ENCODE measurements at places on chromosomes 3 and 15.

GRCh38 chr3:168071591-168072322 lies 24.0 kb downstream of the GOLIM4 start:
- DNase-seq: no peak

DNA sequence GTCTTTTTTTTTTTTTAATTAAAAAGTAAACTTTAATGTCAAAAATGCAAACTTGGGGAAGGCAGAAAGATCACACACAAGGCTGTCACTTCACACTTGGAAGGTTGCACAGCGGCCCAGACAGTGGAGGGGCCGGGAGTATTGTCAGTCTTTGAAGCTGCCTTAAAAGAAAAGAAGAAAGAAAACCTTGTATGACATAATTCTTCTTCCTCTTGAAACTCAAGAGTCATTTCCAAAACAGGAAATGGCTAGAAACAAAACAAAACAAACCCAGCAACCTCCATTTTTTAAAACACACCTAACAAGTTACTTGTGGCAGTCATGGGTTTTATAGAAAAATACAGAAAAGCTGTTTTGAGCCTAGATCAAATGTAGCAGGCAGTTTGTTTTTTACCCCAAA lies 68.1 kb upstream of the MAGI1 start:
- no peak for DNase-seq

DNA sequence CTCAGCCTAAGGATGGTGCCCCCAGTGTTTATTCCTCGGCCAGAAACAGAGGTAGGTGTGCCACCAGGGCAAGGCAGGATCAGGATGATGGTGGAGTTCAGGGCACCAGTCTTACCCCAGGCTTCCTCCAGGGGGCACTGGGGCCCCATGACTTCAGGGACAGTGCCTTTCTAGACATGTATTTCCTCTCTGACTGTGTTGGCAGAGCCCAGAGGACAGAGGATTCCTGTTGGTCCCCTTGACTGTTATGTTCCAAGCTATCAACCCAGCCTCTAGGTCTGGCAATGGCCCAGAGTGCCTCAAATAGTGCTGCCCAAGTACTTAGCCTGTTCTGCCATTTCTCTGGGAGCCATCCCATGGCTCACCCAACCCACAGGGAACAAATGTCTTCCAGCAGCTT lies 2.8 kb downstream of the HEMK1 start:
- DNase-seq: peak; percentile 16

DNA sequence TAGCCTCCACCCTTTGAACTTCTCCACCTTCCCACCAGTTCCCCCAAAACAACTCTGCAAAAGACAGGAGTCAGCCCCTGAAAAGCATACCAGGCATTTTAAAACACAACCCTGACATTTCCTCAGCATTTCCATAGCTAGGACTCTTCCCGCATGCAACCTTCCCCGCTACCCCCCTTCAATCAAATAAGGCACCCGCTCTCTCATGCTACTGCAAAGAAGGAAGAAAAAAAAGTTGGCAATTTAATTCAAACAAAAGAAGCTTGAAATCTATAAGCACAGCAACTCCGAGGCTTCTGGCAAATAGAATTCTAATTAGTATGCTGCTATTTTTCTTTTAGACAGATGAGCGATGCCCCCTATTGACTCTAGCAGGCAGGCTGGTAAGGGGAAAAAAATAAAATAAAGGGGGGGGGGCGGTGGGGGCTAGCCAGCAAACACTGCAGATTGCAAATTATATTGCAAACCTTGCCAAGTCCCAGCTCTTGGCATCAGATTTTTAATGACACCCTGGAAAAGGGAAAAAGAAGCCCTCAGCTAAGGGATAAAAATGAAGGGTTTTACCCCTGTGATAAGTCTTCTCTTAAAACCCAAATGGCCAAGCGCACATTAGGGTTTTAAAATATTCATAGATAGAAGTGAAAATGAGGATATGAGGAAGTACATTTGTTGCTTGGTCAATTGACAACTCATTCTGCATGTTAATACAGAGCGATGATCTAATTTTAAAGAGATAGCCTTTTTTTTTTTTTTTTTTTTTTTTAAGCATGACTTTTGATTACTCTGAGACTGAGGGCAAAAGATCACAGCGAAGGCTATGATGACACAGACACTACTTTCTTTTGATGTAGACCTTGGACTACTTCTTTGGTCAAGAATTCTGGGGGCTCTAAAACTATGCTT lies 255.2 kb downstream of the NR2F2 start:
- DNase-seq: no peak

DNA sequence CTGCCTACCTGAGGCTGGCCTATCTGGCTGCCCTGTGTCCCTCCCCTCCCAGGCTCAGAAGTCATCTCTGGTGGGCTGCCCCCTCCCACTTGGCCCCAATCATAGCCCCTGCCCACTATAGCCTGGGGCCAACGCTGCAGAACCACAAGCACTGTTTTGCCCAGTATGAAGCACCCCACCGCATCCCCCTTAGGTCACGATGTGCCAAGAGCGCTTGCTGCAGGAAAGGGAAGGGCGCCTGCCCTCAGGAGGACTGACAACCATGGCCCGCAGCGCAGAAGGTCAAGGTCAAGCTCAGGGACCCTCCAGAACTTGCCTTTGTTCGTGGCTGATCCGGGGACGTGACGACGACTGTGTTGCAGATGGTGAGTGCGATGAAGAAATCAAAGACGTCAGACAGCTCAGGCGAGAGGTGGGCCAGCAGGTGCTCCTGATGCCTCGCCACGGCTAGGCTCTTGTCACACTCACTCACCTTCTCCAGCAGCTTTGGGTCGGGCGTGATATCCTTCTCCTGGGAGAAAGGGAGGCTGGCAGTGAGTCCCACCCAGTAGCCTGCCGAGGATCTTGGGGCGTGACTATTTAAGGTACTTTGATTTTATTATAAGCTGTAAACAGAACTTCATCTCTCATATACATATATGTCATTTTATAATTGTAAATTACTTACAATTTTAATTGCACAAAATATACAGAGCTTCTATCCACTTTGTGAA lies 146.6 kb downstream of the ATP10A start:
- no peak for DNase-seq

GRCh38 chr3:5250467-5251195 lies 63.1 kb downstream of the EDEM1 start:
- no peak for DNase-seq
